Omental fat pad (tissue), 4 donors: ENCODE measurements at places on chromosomes 16 and 17. TPM values are rescaled to one million over a fixed set of nuclear protein-coding genes. Genes with fewer than 3 reads are reported as not detected.

Gene ANKS4B
- total RNA-seq = not detected

Gene NKD1
- total RNA-seq = 3.3 TPM

Gene RASL10B
- 63.8 TPM for total RNA-seq

Gene RNF222
- total RNA-seq = not detected

Gene TNP2
- not detected for total RNA-seq

Gene RPUSD1
- total RNA-seq = 9.6 TPM

Gene CAPNS2
- total RNA-seq = 0.95 TPM

Gene ZNF747
- 12.1 TPM for total RNA-seq

Gene GDPD3
- 6.3 TPM for total RNA-seq

Gene PLLP
- total RNA-seq = 49.1 TPM

Gene ARMC5
- 15.5 TPM for total RNA-seq

GRCh38 chr16:73042807-73043206 is 5.1 kb downstream of the ZFHX3 start:
- DNase-seq = no peak

DNA sequence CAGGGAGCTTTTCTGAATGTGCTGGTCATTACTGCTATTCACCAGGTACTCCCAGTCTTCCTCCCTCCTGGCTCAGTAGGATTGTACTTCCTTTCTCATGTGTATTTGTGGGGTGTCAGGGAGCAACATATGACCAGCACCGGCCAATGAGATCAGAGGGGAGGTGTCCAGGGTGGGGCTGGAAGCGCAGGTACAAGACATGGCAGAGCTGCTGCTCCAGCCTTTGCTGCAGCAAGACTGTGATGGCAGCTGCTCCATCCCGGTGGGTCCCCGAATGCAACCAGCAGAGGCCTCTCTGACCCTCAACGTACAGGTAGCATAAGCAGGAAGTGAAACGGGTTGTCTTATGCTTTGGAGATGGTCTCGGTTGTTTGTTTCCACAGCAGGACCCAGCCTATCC is 53.8 kb upstream of the CACNG5 start:
- DNase-seq = no peak

DNA sequence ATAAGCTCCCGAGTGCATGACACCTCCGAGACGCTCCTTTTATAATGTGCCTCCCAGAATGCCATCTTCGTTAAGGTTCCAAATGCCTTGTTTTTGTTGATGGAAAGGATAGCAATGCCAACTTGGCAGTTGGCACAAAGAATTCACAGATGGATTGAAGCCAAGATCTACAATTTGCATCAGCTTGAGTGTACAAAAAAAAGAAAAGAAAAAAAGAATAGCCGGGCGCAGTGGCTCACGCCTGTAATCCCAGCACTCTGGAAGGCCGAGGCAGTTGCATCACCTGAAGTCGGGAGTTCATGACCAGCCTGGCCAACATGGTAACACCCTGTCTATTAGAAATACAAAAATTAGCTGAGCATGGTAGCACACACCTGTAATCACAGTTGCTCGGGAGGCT is 7.6 kb downstream of the TBC1D16 start:
- no peak for DNase-seq

GRCh38 chr16:68640972-68641371 is 4.1 kb upstream of the CDH3 start:
- DNase-seq = no peak

DNA sequence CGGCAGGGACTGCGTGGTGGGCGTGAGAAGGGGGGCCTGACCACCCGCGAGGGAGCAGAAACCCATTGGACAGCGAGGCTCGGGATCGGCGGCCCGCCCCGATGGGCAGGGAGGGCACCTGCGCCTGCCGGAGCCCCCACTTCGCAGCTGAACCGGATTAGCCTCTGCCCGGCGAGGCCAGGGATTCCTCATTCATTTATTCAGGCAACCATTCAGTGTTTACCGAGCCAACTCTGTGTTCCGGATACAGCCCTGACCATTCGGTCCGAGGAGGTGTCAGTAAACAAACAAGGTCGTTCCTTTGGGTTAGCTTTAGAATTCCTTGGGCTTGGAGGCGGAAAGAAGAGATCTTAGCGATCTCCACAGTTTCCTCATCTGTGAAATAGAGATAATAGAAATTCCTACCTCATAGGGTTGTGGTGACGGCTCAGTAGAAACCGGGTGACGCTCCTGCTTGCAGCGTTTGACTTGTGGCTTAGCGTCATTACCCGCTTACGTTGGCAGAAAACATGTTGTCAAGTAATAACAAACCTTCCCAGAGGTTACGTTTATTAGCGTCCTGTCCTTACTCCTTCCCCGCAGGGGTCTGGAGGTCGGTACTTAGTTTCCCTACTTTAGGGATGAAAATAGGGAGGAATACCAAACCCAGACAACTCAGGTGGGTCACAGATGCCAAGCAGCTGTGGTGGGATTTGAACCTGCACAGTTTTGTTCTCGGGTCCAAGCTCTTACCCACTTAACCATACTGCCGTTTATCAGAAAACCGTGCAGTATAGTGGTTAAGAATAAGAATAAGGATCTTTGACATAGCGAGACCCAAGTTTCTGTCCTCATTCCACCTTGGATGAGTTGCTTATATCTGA is 893 bp downstream of the POLR3E start:
- peak; percentile 37 for DNase-seq

DNA sequence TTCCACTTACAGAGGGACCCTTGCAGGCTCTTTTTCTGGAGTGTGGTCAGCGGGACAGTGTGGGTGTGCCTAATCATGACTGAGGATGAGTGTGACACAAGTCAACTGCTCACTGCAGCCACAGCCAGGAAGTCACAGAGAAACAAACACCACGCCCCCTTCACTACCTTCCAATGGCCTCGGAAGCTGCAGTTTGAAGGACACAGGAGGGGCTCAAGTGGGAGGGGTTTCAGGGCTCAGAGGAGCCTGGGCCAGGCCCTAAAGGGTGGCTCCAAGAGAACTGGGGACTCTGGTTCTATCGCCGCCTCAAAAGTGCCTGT is 116.2 kb upstream of the SDK2 start:
- DNase-seq = no peak

DNA sequence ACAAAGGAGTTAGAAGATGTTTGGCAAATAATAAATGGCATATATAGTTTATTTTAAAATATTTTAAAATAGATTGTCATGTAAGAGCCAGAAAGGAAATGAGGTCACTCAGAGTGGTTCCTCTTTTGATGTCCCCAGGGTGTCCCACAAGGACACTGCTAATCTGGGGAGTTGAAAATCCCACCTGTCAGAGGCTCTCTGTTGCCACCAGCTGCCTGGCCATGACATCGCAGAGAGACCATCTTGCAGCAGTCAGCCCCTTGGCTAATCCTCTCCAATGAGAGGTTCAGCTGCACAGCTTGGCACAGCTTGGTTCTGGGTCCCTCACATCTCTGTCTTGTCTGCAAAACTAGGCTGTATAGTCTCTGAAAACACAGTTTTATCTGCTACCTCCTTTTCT is 11.0 kb upstream of the RBFOX1 start:
- no peak for DNase-seq

GRCh38 chr17:17809531-17810083 is 27.2 kb downstream of the SREBF1 start:
- DNase-seq = no peak

DNA sequence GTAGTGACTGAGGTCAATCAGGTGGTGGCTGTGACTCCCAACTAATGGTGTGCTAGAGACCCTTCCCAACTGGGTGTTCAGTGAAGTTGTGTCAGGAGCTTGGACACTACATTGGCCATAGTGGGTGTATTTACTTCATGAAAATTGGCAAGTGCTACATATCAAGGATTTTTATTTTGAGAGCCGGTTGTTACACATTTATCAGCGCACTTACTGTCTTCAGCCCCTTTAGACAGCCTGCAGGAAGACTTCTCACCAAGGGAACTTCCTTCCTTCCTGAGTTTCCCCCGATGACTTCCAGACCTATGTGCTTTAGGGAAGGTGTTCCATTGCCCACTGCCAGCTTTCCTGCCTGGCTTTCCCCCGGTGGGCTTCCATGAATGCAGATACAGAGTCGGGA is 261.2 kb downstream of the CBLN1 start:
- DNase-seq = no peak

- DNase-seq = no peak
These were observed 14.4 kb upstream of the ADAMTS18 start for GRCh38 chr16:77449208-77449607.

DNA sequence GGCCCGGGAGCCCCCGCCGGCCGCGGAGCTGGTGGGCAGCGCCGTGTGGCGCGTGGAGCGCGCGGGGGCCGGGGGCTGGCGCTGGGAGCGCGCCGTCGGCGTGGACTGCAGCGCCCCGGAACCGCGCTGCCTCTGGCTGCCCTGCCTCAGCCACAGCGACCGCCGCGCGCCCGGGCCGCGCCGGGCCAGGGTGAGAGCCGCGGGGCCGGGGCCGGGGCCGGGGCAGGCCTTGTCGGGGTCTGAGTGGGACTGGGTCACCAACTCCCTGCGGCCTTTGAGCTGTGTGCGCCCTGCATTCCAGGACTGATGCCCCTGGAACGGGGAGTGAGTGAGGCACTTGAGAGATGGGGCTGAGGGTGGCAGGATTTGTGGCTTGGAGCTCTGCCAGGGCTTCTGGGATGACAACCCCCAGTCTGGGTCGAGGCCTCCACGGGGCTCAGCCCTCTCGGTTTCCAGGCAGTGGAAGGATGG is 25.7 kb downstream of the ARHGAP23 start:
- no peak for DNase-seq

GRCh38 chr16:48282636-48283263 is 35.4 kb upstream of the ABCC11 start:
- DNase-seq = no peak

- DNase-seq = no peak
These were observed 33.1 kb downstream of the MEAK7 start for GRCh38 chr16:84471316-84471715.

GRCh38 chr17:45948881-45949624 is 50.0 kb upstream of the STH start:
- peak; percentile 53 for DNase-seq

- no peak for DNase-seq
These were observed 16.8 kb downstream of the G6PC3 start for GRCh38 chr17:44087319-44087718.

GRCh38 chr16:11353158-11353557 is 7.9 kb downstream of the RMI2 start:
- no peak for DNase-seq

DNA sequence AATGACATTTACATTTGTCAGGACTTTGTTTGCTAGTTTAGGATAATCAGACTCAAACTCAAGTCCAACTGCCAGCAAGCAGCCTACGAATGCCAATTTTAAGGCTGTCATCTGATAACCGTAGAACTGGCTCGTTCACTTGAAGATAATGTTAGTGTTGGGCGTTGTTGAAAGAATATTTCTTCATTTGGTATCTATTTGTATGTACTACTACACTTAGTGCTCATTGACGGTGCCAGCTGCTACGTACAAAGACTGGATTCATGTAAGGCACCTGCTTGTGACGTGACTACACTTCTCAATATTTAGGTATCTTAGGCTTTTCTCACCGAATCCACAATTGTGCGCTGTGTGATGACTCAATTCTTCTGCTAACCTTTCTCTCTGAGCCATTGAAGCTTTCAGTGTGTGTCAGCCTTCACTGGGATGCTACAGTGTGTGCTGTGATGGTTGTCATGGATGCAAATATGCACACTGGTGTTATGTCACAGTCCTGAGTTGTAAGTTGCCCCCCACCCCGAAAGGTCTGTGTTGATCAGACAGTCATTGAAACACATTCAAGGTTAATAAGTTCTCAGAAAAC is 5.7 kb downstream of the ATP2C2 start:
- DNase-seq = no peak

DNA sequence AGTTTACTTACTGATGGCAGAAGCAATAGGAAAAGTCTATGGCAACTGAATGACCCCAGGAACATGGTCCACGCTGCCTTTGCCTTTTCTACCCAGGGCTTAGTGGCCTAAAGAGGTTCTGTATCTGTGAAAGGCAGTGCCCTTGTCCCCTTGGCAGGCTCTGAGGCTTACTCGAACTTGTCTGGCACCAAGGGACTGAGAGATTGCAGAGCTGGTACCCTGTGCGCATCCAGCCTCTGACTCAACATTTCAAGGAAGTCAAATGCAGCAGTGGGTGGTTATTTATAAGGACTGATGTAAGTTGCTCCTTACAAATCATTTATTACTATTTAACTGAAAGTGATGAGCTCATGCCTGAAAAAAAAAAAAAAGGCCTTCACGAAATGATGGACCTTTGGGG is 299.9 kb upstream of the MYOCD start:
- DNase-seq = no peak

- DNase-seq = no peak
These were observed 30.6 kb downstream of the MYO18A start for GRCh38 chr17:29149431-29150064.

DNA sequence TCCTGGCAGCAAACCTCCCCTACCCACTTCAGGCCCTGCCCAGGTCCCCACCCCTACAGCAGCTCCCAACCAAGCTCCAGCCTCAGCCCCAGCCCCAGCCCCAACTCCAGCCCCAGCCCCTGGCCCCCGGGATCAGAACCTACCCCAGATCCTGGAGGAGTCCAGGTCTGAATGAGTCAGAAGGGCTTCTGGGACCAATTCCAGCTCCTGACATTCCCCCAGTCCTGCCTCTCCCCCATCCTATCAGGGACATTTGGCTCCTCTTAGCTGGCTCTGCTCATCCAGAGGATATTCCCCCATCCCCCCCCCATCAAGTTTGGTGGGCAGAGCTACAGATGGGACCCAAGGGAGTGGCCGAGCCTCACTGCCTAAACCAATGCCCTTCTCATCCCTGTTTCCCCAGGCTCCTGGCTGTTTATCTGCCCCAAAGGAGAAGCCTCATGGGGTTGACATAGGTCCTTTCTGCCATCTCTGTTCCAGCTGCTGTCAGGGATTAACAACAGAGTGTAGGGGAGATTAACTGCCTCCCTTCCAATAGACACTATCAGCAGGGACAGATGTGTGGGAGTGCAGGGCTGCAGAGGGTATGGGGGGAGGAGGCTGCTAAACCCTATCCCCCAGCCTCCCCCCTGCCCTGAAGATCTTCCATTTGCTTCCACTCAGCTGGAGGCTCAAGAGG is 16.5 kb downstream of the CNTNAP1 start:
- DNase-seq = no peak

GRCh38 chr16:10741844-10742243 is 1.8 kb upstream of the NUBP1 start:
- no peak for DNase-seq
